ENCODE measurements at places on chromosomes 4 and X.
A peak's percentile ranks its signal among the peaks of the same experiment; 100 is the strongest.

- no peak for DNase-seq
Measured at GRCh38 chr4:72843466-72843865, 226.1 kb downstream of the COX18 start.

- DNase-seq, result no peak
Measured at GRCh38 chr4:189050643-189051042, 890.0 kb upstream of the FRG1 start.

DNA sequence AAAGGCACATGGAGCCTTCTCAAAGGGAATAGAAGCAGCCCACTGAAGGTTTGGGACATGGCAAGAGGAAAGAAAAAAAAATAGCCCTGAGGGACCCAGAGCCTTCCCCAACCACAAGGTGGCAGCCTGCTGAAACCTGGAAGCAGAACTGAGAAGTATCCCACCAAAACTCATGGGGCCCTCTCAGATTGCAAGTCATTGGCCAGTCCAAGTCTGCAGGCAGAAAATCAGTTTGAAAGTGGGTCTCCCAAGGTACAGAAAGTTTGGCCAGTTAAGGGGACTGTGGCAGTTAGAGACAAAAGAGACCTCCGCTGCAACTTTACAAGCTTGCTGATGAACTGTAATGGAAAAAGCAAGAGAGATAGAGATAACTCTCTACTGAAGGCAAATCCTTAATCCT is 155.8 kb downstream of the ANTXR2 start:
- no peak for DNase-seq

DNA sequence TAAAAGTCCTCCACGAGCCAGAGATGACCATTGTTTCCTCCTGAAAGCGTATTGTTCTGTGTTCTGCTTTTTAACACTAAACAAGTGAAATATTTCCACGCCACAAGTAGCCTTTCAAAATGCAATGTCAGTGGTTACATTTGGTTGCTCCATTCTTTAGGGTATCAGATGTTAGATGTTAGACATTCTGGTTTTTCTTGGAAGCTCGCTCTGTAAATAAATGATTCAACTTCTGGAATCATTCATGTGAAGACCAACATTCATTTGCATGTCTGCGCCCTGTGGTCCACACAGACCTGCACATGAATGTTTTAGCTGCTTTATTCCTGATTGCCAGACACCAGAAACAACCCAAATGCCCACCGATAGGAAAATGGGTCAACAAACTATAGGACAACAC is 38.0 kb upstream of the HELT start:
- DNase-seq, result no peak

- no peak for DNase-seq
Measured at GRCh38 chr4:98113012-98113411, 30.3 kb downstream of the STPG2 start.

DNA sequence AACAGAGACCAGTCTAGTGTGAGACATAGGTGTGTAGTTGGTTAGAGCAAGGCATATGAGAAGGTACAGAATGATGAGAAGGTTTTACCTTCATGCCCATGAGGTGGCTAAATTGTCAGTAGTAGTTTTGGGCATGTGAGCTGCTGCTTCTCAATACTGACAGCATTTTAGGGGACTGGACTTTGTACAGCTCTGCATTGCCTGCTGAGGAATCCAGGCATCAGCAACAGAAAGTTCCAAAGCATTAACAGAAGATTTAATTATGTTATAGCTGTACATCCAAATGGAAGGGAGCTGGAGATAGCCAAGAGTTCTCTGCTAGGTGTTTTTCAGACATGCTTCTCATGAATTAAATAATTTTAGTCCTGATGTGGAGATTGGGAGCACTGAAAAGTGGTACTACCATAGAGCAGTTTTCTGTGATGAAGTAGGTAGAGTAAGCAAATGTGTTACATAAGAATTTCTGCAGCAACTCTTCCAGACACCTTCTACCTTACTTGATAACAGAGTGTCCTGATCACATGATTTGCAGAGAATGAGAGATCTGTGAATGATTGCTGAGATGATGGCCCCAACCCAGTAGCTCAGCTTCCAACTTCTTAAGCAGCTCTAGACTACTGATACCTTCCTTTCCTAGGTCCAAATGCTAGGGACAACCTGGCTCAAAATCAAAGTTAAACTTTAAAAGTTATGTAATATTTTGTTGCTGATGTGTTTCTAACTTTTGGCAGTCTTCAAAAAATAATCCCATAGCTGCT is 30.4 kb downstream of the FNIP2 start:
- DNase-seq, result no peak

DNA sequence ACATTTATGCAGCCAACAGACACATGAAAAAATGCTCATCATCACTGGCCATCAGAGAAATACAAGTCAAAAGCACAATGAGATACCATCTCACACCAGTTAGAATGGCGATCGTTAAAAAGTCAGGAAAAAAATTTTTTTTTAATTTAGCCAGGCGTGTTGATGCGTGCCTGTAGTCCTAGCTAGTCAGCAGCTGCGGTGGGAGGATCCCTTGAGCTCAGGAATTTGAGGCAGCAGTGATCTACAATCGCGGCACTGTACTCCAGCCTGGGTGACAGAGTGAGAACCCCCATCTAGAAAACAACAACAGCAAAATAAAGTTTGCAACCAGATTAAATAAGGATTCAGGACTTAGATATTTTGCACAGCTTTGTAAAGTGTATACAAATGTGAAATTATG is 65.7 kb upstream of the ALG13 start:
- DNase-seq, result no peak

DNA sequence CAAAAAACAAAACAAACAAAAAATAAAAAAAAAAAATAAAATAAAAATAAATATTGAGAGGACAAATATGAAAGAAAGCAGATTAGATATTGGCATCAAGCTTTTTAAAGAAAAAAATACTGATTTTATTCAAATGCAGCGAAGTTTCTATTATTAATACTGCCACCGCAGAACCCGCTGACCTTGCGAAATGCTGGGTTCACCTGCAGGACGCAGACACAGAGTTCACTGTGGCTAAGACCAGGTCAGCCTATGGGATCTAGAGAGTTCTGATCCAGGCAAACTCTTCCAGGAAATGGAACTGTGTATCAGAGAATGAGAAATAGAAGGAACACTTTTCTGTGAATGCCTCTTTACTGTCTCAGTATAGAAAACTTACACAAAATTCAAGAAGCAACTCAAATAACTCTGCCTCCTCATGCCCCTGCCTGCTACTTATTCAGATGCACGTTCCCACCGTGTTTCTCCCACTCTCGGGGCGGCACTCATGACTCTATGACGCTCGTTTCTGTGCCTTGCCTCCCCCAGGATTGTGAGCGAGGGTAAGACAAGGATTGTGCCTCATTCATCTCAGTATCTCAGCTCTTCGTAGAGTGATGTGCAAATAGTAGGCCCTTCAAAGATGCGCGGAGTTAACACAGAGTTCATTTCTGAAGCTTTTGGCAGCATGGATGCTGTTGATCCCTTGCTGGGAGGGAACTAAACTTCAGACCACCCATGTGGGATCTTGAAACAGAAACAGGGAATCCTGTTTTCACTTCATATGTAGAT is 44.1 kb upstream of the TLR3 start:
- no peak for DNase-seq

GRCh38 chr4:6694177-6694901 is 661 bp downstream of the S100P start:
- no peak for DNase-seq

GRCh38 chr4:130131536-130131935 is 1035.6 kb downstream of the C4orf33 start:
- DNase-seq, result no peak

DNA sequence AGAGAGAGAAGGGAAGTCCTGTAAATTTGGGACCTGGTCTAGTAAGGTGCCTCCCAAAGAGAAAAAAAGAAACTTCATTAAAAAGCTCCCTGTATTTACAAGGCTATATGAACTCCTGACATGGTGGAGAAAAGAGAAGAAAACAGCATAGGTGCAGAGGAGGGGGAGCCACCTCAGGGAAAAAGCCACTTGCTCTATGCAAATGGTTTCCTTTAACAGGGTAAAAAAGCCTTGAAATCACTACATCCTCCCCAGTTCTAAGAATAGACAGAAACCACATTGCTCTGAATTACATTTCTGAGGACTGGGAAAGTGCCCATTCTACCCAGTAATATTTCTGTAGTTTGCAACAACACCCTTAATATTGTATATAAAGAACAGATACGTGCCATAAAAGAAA is 165.5 kb downstream of the KLF8 start:
- DNase-seq, result no peak

DNA sequence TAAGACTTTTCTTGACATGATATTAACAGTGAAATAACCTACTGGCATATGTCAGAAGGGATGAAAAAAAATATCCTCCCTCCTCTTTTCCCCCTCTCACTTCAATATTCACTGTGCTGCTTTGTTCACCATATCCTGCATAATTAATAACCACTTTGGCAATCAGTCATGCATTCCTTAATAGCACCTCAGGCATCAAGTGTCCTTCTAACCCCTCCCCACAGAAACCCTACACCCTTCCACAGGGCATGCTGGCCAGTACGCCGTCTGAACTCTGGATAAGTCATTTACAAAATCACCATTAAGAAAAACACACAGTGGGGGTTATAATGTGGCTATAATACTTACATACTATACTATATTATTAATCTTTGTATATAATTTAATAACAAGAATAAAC is 165.9 kb downstream of the PDGFC start:
- no peak for DNase-seq

DNA sequence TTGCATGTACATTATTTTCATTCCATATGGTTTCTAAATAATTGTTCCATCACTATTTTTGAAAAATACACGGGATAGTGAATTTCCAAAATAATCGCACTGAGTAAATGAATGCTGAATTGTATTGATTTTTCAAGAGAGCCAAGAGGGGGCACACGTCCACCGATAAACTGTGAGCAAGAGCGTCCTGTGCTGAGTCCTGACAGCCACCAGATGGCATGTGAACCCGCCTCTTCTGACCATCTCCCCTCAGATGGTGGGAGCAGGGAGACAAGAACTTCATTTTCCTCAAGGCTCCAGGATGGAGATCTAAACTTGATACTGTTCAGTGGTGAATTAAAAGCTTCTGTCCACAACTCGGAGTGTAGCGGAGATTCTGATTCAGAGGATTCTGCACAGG is 30.6 kb upstream of the IL9R start:
- DNase-seq, result peak; percentile 6

DNA sequence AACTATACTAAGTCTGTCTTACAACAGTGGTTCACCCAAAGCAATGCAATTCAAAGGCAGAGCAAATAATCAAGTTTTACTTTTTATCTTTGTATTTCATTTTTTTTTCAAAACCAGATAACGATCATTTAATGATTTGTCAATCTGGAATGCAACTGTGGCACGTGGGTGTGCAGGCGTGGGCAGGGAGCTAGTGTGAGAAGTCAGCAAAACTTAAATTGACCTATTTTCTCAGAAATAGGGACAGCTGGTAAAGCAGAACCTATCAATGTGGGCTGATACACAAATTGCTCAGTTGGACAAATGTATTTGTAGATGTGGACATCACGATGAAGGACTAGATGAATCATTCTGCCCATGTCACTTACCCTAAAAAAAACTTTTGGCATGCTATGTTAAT is 105.6 kb downstream of the CBLL2 start:
- no peak for DNase-seq

DNA sequence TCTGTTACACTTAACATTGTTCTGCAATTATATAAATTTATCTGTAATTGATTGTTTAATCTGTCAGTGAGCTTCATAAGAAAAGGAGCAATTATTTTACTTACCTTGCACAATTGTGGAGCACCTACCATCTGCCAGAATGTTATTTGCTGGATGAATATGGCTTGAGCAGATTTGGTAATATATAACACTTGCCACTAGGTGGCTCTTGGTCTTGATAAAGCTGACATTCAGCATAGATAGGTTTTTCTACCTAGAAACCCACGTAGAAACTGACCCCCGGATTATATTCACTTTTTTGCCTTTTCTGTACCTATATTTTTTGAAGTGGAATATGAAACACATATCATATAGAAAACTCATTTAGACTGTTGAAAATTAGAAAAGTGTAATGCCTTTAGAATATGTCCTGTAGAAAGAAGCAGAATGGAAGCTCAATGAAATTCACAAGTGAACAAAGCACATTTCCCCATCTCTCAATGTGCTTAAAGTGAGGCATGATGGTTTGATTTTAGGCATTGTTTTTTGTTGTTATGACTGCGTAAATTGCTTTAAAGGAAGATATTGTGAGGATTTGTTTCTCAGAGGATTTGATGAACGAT is 9.5 kb downstream of the RBPJ start:
- no peak for DNase-seq

DNA sequence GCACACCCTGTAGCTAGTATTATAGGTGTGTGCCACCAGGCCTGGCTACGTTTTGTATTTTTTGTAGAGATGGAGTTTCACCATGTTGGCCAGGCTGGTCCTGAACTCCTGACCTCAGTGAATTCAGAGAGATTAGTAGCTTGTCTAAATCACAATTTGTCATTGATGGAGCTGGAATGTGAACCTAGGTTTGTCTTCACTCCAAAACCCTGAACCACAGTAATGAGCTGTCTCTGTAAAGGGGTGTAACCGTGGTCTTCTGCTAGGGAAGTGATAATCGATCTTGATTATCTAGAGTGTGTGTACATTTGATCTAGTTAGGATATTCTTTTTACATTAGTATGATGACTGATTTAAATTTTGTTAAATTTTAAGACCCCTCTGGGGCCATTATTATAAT is 8.3 kb downstream of the ARHGAP10 start:
- DNase-seq, result no peak

DNA sequence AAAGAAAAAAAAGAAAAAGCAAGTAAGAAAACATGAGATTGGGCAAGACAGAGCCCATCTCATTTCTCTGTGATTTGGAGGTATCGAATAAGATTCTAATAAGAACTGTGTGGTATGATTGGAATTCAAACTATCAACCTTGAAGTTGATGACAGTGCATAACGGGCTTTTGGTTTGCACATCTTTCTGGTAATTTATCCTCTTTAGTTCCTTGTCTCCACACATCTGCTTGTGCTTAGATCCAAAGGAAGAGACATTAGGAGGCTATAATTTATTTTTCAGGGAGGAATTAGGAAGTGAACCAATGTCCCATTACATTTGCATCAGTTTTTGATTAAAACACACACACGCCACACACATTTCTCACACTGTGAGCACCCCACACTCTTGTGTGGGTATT is 149.9 kb downstream of the ARSF start:
- no peak for DNase-seq

DNA sequence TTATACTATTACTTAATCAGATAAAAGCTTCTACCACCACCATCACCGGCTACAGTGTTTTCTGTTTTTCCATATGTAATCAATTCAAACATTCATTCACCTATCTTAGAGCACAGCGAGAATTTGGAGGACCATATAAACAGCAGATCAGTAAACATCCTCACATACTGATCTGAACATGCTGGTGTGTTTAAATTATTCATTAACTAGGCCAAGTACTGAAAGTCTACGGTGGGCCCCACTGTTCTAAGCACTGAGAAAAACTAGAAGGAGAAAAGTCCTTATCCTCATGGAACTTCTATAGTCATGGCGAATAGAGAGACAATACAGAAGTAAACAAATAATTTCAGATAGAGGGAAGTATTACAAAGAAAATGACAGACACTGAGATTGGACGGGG is 176.6 kb downstream of the NR3C2 start:
- DNase-seq, result no peak

GRCh38 chr4:1609901-1610790 is 74.0 kb downstream of the FAM53A start:
- DNase-seq, result no peak

GRCh38 chrX:10496345-10496965 is 123.9 kb downstream of the MID1 start:
- DNase-seq, result no peak

- DNase-seq, result peak; percentile 77
Measured at GRCh38 chr4:80202190-80202711, 4.9 kb downstream of the PRDM8 start.
